NCI-H1092 treated with DMSO at 0.1 percent for 48 hours (cell line): ENCODE measurements at places on chromosomes 7 and 10.

GRCh38 chr10:7665767-7666166 lies 999 bp downstream of the ITIH5 start:
- DNase-seq, result no peak

GRCh38 chr7:26639695-26640094 lies 224.7 kb downstream of the SKAP2 start:
- no peak for DNase-seq

- DNase-seq, result no peak
Observed at GRCh38 chr10:132588301-132589013, 50.9 kb downstream of the INPP5A start.

- no peak for DNase-seq
Observed at GRCh38 chr10:95247881-95248583, 42.8 kb downstream of the PDLIM1 start.

- no peak for DNase-seq
Observed at GRCh38 chr10:103892181-103892580, 25.8 kb downstream of the STN1 start.

- DNase-seq, result no peak
Observed at GRCh38 chr7:156380261-156380660, 260.3 kb upstream of the RNF32 start.

GRCh38 chr7:98483964-98484545 lies 83.2 kb upstream of the BAIAP2L1 start:
- DNase-seq, result no peak
